ENCODE measurements at places on chromosomes 6 and 20.

DNA sequence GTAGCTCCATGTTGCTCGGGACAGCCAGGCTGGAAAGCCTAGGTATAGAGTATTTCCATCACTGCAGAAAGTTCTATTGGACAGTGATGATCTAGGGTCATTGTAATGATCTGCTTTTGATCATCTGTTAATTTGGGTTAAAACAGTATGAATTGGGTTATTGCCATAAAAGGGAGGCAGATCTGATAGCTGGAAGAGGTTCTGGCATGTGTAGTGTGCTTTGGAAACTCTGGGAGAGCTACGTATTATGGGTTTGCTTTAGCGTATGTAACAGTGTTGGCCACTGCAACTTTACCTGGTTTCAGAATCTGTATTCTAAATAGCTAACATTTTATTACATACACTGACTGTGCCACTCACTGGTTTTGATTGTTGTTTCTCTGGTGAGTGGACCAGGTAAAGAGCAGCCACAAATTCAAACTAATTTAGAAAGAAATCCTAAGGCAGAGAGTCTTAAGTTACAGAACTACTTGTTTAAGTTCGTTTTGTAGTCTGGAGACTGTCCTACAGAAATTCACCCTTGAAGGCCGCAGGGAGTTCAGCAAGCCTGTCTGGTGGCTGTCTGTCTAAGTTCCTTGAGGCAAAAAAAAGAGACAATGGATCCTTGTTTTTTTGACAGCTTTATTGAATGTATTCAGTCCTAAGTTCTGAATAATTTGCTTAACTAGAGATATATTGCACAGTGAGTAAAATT, 300.3 kb downstream of the PRL start:
- no peak for DNase-seq

- DNase-seq, result no peak
Measured at GRCh38 chr6:35745509-35745908, 8.7 kb downstream of the ARMC12 start.

DNA sequence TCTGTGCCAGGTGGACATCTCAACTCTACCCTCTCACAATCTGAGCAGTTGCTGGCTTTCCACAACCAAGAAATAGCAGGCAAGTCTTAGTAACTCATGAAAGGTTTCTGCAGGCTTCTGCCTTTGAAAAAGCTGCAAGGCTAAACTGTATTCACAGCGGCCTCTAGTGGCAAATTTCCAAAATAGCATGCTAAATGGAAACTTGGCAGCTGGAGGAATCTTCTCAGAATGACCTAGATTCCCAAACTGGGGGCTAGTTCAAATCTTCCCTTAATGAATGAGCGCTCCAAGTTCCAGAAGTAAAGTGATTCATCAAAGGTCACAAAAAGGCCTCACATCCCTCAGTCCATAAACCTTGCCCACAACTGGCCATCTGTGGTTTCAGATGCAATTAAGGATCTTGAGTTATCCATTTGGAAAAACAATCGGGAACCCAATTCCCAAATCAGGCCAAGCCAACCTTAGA, 11.9 kb upstream of the CPNE5 start:
- no peak for DNase-seq

DNA sequence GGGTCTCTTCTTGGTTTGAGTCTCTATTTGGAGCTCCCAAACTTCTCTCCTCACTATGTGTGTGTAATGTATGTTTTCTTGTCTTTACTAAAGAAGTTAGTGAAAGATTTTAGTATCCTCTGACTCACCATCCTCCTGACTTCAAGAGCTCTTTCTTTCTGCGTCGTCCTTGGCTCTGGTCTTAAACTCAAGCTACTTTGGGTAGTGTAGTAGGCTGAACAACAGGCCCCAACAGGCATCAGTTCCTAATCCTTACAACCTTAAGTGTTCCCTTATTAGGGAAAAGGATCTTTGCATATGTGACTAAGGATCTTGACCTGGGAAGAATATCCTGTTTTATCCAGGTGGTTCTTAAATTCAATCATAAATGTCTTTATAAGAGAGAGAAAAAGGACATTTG, 810.2 kb downstream of the MAFB start:
- DNase-seq, result no peak

GRCh38 chr20:61558726-61559125, 306.7 kb downstream of the CDH4 start:
- no peak for DNase-seq

GRCh38 chr6:143505111-143505510, 6.4 kb downstream of the FUCA2 start:
- DNase-seq, result no peak

- DNase-seq, result no peak
Measured at GRCh38 chr6:149140910-149141290, 176.6 kb upstream of the TAB2 start.

- no peak for DNase-seq
Measured at GRCh38 chr20:53910351-53911002, 159.9 kb downstream of the BCAS1 start.

GRCh38 chr6:133697666-133698065, 191.2 kb upstream of the TCF21 start:
- no peak for DNase-seq

DNA sequence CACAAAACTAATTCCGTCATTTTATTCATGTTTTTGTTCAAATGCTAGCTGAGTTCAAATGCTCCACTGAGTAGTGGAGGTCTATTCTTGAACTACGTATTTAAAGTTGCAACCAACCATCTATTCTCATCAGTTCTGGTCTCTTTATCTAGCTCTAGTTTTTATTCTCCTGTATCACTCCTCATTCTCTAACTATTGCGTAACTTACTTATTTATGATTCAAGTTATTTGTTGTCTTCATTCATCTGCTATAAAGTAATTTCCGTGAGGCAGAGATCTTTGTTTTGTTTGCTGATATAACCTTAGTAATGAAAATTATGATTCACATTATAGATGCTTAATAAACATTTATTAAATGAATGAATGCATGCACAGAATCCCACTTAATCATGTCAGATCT, 221.6 kb upstream of the ASCC3 start:
- DNase-seq, result no peak

GRCh38 chr6:137968901-137969300, 101.8 kb downstream of the TNFAIP3 start:
- DNase-seq, result no peak

DNA sequence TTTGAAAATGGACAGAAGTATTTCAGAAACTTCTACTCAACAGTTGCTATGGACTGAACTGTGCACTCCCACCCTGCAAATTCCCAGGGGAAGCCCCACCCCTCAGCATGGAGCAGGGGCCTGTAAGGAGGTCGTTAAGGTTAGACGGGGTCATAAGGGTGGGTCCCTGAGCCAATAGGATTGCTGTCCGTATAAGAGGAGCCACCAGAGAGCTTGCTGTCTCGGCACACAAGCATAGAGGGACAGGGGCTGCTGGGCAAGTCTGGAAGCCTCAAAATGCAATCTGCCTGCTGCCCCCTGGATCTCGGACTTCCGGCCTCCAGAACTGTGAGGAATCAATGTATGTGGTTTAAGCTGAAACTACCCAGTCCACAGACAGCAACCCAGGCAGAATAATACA, 37.4 kb upstream of the AFDN start:
- no peak for DNase-seq

DNA sequence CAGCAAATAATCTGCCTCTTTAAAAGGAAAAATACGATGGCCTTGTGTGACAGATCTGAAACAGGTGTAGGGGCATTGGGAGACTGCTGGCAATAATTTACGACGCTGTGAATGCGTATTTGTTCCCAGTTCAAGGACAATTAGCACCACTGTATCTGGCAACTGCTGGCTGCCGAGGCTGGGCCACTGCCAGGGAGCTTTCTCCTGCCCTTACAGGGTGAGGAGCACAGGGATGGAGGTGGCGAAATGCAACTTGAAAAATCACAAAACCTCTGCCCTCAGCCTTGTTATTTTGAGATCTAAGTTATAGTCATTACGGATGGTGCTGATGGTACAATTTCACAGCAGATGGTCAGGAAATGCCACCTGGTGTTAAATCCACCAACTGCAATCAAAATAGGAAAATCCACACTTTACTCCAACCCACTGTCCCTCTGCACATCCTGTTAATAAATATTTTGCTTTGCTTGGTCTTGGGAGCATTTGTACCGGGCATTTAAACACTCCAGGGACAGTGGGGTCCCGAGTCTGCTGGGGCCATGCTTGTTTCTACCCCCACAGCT, 6.4 kb downstream of the MYLK4 start:
- DNase-seq, result no peak

GRCh38 chr6:20575125-20575524, 40.9 kb downstream of the CDKAL1 start:
- DNase-seq, result no peak

DNA sequence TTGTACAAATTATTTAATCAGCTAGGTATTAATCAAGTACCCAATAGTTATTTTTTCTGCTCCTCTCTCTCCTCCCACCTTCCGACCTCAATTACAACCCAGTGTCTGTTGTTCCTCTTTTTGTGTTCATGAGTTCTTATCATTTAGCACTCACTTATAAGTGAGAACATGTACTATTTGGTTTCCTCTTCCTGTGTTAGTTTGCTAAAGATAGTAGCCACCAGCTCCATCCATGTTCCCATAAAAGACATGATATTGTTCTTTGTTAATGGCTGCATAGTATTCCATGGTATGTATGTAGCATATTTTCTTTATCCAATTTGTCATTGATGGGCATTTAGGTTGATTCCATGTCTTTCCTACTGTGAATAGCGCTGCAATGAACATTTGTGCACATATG, 652.8 kb upstream of the CITED2 start:
- DNase-seq, result no peak

DNA sequence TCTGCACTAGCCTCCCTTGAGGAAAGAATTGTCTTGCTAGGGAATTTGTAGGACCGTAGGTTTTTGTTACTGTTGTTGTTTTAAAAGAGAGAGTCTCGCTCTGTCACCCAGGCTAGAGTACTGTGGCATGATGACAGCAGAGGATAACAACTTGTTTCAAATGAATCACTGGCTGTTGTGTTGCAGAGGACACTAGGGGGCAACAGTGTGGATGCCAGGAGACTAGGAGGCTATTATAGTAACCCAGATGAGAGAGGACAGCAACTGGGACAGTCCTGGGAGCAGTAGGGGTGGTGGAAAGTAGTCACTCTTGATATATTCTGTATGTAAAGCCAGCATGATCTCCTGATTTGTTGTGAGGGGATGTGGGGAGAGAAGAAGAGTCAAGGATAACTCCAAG, 41.8 kb upstream of the LAMA4 start:
- DNase-seq, result no peak

DNA sequence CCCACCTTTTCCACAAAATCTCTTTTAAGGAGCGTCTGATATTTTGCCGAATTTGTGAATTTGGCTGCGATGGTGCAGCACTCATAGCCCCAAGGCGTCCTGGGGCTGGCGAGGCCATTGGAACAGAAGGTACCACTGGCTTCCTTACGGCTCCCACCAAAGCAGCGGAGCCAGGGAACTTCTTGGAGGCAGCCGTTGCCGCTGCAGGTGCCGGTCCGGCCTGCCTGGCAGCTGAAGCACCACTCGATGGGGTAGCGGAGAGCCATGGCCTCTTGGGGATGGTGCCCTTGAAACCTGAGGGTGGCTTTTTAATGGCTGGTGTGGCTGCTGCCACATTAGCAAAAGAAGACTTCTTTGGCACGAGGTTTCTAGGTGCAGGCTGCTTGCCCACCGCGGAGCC, 29.8 kb downstream of the DIDO1 start:
- no peak for DNase-seq

DNA sequence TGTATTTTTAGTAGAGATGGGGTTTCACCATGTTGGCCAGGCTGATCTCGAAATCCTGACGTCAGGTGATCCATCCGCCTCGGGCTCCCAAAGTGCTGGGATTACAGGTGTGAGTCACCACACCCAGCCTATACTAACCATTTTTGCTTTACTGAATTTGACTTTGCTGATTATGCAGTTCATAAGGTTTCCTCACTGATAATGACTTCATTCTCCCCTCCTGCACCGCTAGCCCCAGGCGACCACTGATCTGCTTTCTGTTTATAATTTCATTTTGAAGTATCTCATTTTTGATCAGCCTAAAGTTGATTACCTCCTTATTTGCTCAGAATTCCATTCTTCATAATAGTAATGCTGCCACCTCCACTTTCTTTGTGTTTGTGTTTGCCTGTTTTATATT, 48.7 kb upstream of the FAM83D start:
- no peak for DNase-seq

- no peak for DNase-seq
Measured at GRCh38 chr6:23329086-23329485, 759.7 kb downstream of the HDGFL1 start.

GRCh38 chr6:12766365-12766764, 49.8 kb downstream of the PHACTR1 start:
- DNase-seq, result no peak

DNA sequence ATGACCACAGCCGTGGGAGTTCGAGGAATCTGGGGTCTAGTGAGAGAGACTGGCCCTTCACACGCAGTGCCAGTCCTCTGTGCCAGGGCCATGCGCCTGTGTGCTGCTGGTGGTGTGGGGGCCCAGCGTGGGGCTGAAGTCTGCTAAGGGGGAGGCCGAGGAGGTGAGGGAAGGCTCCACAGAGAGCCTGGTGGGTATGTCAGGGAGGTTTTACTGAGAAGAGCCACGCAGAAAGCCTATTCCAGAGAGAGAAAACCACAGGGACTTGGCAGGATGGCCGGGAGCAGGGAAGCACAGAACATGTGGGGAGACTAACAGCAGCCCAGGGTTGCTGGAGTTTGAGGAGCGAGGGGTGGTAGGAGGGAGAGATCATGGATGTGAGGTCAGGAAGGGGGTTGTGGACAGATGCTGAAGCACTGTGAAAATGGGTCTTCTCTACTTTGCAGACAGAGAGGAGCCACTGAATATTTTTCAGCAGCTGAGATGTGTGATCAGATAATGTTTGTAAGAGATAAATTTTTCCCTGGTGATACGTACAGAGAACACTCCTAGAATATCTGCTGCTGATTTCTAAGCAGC, 35.3 kb downstream of the DUSP22 start:
- no peak for DNase-seq

DNA sequence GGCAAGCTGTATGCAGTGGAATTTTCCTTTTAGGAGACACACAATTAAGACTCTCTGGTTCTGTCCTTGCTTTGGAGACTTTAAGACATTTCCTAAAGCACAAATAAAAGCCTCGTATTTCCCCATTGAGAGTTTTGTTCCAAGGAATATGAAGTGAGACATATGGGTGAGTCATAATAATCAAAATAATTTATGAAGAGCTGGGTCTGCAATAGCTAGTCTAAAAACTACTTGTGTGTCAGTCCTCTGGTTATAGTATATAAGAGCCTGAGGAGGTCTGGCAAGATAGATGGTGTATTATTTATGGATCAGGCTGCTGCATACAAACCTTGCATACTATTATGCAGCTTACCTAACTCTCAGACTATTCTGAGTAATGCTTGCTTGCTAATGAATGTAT, 142.6 kb downstream of the ADGRG6 start:
- no peak for DNase-seq

DNA sequence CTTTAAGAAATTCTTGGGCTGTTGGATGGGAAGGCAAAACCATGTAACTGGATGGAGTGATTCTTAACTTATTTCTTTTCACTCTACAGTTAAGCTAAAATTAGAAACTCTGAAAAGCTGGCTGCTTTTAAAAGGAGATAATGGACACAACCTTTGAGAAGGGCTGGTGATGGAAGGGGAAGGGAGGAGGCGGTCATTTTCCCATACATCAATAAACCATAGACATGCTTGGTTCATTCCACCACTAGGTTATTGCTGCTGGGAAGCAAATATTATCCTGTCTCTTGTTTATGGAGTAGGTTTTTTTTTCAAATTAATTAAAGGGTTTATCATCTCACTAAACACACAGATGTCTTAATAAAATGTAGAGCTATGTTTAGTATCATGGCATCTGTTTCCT, 76.2 kb downstream of the PLCB1 start:
- no peak for DNase-seq
